ENCODE measurements at places on chromosomes 7 and 10.

DNA sequence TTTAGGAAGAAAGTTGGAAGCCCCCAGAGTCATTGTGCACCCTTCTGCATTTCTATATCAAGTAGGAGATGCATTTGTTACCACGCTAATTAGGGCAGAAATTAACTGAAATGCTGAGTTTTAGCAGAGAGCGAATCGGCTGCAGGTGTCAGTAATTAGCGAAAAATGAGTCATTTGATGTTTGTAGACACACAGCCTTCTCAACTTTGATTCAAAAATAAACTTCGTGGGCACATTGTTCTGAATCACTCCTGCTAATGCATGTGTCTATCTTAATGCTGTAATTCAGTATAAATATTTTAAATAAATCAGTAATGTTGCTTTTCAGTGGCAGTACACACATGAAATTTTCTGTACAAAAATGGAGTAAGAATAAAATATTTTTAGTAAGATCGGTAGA lies 109.5 kb upstream of the CARD11 start:
- no peak for DNase-seq

DNA sequence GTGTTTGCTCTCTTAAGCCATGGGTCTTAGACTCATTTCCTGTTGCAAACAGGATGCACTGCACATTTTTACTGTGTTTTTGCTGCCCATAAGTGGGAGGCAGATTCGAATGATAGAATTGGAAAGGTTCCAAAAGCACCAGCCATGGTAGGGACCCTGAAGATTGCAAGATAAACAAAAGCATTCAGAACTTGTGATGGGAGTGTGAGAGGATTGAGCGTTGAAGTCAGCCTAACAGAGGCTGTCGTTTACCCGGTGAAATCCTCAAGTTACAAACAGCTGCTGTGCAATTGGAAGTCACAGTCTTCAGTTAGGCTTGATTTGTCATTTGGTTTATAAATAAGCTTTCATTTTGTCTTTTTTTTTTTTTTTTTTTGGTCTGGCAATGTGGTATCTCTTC lies 192.7 kb upstream of the MKI67 start:
- DNase-seq: no peak

DNA sequence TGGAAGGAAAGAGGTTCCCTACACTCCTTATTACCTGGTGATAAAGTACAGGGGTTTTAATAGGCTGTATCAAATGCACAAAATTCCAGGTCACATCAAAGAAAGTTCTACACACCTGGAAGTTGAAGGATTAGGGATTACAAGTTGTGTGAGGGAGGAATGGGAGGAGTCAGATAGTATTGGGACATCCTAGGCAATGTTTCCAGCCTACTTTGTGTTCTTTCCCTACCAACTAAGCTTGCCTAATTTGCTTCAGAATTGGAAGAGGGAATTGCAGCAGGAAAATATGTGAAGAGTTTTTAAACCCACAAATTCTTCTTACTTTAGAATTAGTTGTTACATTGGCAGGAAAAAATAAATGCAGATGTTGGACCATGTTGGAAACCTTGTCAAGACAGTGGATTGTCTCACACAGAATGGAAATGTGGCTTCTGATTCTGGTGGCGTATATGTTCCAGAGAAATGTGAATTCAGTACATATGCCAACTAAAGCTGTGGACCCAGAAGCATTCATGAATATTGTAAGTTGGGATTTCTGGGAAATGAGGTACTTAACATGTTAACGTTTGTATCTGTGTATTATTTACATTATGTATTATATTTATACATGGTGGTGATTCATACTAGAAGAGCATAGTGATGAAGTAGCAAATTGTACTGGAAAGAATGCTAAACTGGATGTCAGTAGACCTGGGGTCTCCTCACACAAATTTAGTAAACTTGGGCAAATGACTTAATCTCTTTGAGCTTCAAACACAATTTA lies at the start of gene LIPM:
TSS of gene LIPM (plus strand) at position 208 of the 763 bp plus-strand sequence. CDS start at position 375, 167 bp downstream.
- DNase-seq: no peak

DNA sequence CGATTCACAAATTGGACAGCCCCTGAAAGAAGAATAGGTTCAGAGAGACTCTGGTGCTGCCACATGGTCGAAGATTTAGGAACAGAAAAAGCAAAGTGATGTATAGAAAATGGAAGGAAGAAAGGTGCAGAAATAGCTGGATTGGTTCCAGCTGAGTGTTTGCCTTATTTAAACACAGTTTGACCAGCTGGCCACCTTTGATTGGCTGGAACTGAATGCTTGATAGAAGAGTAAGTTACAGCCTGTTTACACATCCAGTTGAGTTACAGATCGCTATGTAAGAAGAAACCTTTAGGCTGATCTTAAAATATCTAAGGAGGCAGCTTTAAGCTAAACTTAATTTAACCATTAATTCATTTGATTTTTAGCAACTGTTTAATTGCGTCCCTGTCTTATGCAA lies 40.3 kb upstream of the KAT6B start:
- DNase-seq: no peak

- no peak for DNase-seq
These were observed 53.3 kb upstream of the CTBP2 start for GRCh38 chr10:125213541-125214282.

DNA sequence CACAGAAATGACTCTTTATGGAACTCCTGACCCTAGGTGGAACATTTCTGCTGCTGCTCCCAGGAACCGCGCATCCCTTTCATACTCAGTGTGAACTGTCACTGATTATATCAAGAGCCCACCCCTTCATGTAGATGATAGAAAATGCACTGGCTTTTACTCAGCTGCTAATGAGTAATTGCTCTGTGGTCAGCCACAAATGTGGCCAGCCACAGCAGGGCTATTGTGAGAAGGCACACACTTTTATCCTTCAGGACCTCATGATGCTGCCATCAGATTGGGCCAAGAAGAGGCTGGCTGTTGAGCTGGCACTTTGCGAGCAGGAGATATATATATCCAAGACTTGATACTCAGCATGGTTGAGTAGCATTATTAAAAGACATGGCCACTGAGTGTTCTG lies 124.7 kb downstream of the CFAP58 start:
- DNase-seq: no peak

DNA sequence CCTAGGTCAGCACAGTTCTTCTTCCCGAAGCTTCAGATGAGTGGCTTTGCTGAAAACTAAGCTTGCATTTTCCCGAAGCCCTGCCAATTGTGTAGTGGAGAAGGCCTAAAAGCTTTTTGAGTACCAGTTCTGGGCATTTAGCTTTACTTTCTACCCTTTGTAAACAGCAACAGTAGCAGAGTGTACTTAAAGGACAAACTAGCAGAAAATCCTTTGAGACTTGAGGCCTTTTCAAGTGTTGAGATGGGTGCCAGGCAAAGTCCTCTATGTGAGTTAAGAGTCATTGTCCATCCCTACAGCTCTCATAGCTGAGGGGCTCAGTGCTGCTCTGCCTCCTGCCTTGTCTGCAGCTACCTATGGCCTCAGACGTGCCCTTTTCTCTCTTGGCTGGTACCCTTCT lies 368.2 kb downstream of the CCSER2 start:
- DNase-seq: no peak

GRCh38 chr10:18879284-18879683 lies 169.3 kb upstream of the MALRD1 start:
- DNase-seq: no peak

GRCh38 chr7:113374955-113375354 lies 256.6 kb upstream of the SMIM30 start:
- DNase-seq: no peak

- no peak for DNase-seq
These were observed 236.6 kb upstream of the PPP1R3A start for GRCh38 chr7:114155116-114156110.

DNA sequence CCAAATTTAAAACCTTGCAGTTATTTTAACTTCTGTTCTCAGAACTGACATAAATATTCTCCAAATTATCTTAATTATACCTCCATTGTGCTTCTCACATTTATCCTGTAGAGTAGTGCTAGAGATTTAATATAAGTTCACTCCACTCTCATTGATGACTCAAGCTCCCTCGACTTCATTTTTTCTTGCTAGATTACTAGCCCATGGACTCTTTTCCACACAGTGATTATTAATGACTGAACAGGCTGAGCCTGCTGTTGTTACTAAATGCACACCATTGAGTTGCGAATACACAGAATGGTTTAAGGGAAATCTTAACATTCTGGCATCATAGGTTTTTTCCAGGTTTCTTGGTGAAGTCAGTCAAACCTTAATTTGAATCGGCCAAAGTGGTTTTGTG lies 179.5 kb upstream of the AKR1E2 start:
- no peak for DNase-seq

GRCh38 chr10:27695088-27695487 lies 50.5 kb downstream of the MKX start:
- DNase-seq: no peak

DNA sequence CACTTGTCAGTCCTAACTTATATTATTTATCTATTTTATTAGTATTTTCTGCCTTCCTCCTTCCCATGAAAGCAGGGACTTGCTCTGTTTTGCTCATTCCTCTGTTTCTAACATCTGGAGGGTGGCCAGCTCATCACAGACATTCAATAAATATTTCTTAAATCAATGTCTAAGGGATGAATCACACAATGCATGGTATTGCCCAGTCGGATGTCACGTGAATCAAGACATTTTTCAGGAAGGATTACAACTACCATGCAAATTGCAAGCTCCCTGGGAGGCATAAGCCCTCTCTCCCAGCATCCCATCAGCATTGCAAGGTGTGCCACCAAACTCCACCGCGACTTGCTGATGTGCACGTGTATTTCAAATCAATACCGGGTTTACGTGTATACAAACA lies 146.6 kb upstream of the RNF32 start:
- no peak for DNase-seq

GRCh38 chr7:133983685-133984419 lies 143.3 kb upstream of the LRGUK start:
- no peak for DNase-seq

All from activated effector memory CD4-positive, alpha-beta T cell treated with anti-CD3 and anti-CD28 coated beads, Interleukin-2, amount 50 U/mL, for 16 hours (primary cell).